CD4-positive, CD25-positive, alpha-beta regulatory T cell (primary cell): ENCODE measurements at places on chromosomes 11 and 22. TPM values are rescaled to one million over a fixed set of nuclear protein-coding genes. Genes with fewer than 3 reads are reported as not detected.

The FJX1 gene
- total RNA-seq = not detected

The CEND1 gene
- total RNA-seq = not detected

The TNNT3 gene
- total RNA-seq = 19.4 TPM

The ZNF143 gene
- 45.6 TPM for total RNA-seq

The OR52A1 gene
- total RNA-seq = not detected

The OR5A1 gene
- not detected for total RNA-seq

The TMPRSS5 gene
- total RNA-seq = 0.74 TPM

The PLAAT4 gene
- total RNA-seq = 118 TPM

The OR5B12 gene
- total RNA-seq = not detected
